Stimulated activated CD4-positive, alpha-beta T cell treated with anti-CD3 and anti-CD28 coated beads, Interleukin-15, amount 100 ng/mL, for 1 hour (primary cell): ENCODE measurements at places on chromosomes 1 and 21.

DNA sequence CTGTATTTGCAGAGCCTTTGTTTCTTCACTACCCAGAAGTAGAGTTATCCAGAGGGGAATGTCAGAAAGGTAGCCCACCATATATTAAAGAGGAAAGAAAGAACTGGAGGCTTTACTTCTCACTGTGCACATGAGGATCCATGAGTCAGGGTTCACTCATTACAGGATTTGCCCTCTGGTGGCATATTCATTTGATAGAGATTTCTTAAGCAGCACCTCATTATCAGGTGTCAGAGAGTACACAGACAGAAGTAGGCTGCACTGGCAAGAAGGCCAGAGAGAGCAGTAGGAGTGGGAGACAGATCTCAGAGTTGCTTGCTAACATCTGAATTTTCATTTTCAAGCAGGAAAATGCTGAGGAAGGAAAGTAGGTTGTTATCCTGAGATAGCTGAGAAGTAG lies 123.8 kb downstream of the PIK3R3 start:
- no peak for DNase-seq

DNA sequence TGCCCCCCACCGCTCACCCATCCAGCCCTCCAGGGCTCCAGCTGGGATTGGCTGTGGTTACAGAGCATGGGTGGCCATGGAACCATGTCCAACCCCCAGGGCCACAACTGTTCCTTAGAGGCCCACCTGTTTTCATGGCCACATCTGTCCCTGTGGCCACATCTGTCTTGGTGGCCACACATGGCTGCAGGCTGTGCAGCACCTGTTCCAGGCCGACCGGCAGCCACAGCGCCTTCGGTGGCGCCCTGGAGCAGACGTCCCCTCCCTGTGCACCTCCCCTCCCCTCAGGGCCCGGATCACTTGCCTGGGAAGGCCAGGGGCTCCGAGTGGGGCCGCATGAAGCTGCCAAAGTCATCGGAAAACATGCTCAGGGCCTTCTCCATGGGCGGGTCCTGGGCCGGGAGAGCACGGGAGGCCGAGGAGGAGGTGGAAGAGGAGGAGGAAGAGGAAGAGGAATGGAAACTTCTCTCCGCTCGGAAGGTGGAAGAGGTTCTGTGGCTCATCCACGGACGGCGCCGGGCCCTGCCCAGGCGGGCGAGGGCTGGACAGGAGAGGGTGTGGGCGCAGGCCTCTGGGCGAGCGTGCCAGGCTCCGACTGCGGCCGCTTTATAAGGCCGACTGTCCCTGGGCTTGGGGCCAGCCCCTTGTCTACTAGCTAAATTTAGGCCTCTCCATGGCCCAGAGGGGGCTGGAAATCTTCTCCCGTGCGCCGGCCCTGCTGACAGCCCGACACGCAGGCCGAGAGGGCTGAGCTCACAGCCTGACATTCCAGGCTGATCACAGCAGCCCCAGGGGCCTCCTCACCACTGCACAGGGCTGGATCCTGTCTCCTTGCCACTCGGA lies at the start of gene HSPB7:
Gene HSPB7, minus strand, starts transcription at position 583 of the 843 bp plus-strand sequence. Its CDS starts 80 bp downstream, at position 503.
- no peak for DNase-seq

- no peak for DNase-seq
These were observed 1.5 kb downstream of the SLAMF6 start for GRCh38 chr1:160521554-160521953.

- no peak for DNase-seq
These were observed 65.9 kb upstream of the GADD45A start for GRCh38 chr1:67619080-67619479.

- no peak for DNase-seq
These were observed 2.3 kb upstream of the IVL start for GRCh38 chr1:152906023-152906565.

GRCh38 chr1:10848109-10848684 lies 51.8 kb upstream of the CASZ1 start:
- DNase-seq: no peak

DNA sequence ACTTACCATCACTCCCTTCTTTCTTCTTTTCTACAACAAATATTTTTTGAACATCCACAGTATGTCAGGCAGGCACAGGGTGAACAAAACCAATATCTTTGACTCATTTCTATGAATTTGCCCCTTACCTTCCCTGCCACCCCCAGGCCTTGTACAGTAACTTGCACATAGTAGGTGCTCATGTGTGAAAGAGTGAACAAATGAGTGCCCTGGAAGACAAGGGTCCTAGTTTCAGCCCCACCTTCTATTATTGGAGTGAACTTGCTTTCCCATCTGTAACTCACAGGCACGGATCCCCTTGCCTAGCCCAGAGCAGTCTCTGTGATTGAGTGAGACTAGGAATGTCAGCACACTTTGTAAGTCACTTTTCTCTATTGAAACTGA lies 12.8 kb downstream of the ZDHHC18 start:
- no peak for DNase-seq

- DNase-seq: no peak
These were observed 124.2 kb upstream of the HNRNPU start for GRCh38 chr1:244988521-244988920.

DNA sequence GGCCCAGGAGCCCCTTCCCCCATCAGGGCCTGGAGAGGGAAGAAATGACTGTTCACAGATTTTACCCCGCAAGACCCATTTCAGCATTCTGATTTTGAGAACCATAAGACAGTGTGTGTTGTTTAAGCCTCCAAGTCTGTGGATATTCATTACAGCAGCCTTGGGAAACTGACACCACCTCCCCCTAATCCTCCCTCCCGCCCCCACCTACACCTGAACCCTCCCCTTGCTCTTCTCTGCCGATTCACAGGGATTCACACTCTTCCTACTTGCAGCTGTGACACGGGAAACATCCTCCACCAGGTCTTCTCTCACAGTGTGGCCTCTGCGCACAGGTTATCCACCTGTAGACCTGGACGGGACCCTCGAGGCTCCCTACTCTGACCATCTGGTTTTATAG lies 50.1 kb downstream of the RIPK4 start:
- DNase-seq: no peak
